Epithelial cell of prostate (primary cell): ENCODE measurements at places on chromosomes 13 and 19.

GRCh38 chr19:38836159-38836982, 4.8 kb upstream of the ECH1 start:
- DNase-seq = no peak

DNA sequence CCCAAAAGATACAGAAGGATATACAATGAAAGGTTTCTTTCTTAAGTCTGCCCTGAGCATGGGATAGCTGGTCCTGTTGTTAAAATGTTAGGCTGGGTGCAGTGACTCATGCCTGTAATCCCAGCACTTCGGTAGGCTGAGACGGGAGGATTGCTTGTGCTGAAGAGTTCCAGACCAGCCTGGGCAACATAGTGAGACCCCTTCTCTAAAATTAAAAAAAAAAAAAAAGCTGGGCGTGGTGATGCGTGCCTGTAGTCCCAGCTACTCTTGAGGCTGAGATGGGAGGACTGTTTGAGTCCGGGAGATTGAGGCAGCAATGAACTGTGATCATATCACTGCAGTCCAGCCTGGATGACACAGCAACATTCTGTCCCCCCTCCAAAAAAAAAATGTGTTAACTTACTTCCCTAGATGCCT, 52.5 kb upstream of the SHKBP1 start:
- DNase-seq = no peak

DNA sequence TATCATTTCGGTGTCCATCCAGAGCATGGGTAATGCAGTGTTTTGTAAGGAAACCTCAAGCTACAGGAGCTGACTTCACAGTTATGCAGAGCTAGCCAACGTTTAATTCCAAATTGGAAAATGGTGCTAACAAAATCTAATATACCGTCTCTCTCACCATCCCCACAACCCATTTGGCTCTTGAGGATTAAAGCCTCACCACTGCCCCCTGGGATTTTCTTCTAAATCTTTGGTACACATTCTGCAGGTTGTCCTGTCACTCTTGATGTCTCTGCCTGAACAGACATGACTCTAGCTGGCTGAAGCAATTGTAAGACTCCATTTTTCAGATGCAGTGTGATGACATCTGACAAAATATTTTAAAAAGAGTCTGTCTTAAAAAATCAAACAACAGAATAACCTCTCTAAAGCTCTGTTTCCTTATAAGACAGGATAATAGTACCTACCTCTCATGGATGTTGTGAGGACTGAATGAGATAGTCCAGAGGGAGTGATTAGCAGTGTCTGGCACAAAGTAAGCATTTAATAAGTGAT, 451.8 kb downstream of the SUCLA2 start:
- DNase-seq = no peak

GRCh38 chr13:23984546-23984945, 87.2 kb upstream of the C1QTNF9B start:
- DNase-seq = no peak

DNA sequence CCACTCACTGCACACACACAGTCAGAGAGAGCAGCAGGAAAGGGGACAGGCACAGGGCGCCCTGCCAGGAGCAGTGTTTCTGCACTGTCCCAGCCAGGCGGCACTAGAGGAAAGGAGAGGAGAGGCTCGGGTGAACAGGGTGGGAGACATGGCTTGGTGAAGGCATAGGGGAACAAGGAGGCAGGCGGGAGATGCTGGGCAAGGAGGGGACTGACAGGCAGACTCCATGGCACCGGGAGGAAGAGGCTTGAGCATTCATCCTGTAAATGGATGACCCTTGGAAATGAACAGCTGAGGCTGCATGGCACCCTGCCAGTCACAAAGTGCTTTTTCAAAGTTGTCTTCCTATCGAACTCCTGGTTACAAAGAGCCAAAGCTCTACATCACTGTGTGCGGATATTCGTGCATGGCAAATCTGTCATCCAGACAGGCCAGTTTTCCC, 22.4 kb downstream of the MED26 start:
- DNase-seq = no peak

DNA sequence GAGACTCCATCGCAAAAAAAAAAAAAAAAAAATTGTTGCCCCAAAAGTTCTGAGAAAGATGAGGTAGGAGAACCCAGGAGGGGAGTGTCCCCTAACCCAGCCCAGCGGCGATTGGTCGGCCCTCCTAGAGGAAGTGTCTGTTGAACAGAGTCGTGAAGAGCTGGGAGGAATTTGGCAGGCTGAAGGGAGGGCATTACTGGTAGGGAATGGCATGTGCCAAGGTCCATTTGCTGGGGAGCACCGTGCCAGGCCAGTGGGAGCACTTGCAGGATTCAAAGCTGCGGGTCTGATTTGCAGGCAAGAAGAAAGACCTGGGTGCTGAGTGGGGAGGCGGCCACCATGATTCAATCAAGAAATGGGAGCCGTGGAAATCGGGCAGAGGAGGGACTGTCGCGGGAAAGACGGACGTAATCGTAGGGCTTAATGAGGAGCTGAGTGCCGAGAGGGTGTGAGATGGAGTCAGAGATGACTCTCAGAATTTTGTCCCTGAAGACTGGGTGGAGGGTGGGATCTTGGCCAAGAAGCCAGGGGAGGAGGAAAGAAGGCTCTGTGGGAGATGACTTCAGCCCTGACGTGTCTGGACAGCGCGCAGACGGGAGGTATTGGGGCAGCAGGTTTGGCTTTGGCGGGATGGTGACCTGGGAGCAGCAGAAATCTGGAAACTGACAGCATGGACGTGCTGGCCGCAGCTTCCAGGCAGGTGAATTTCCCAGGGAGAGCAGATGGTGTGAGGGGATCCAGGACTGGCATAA, 15.4 kb downstream of the CERS4 start:
- DNase-seq = peak; percentile 34

DNA sequence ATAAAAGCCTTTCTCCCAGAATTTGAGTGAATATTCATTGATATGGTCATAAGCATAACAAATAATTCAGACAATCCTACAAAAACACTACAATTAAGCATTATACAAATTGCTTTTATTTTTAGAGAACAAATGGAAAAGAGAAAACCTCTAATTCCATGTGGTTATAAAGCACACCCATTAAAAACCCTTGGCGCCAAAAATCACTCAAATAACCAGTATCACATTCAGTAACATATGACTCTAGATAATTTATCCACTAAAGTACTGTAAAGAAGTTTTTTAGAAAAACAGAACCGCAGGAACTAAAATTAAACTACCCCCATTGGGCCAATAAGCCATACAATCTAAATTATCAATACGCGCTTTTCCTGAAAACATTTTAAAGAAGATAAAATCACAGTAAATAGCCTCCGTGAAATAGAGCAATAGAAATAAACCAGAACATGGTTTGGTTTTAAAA, 569 bp downstream of the LCP1 start:
- DNase-seq = no peak

DNA sequence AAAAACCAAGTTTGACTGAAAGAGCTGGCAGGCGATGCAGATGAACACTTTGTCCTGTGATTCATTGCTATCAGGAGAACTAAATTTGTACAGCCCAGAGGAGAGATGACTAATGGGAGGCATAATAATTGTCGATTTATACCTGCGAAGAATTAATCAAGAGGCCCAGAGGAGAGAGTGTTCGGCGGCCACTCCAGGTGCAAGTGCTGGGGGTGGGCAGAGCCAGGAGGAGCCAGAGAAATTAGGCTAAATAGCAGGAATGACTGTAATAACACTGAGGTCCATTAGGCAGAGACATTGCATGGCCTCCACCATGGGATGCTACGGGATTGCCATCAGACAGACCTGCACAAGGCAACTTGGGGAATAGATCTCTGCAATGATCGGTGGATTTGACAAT, 107.7 kb upstream of the UQCRFS1 start:
- DNase-seq = no peak

DNA sequence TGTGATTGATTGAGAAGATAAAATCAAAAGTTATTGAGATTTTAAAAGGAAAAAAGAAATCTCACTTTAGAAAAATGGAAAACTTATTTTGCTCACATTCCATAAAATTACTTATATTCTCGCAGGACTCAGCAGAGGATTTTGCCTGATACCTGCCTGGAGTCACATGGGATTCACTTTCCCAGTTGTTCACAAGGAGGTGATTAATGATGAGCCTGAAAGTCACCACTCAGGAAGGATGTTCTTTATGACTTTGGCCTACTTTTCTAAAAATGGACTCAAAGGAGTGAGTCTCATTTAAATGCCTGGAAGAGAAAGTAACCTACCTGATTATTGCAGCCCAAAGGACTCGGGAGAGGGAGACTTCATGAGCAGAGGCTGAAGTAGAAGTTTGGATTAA, 34.5 kb upstream of the FAM216B start:
- DNase-seq = no peak

- DNase-seq = peak; percentile 58
Observed at GRCh38 chr13:94345374-94346195, 133.9 kb downstream of the DCT start.

GRCh38 chr19:39405261-39405957, 1.2 kb upstream of the ZFP36 start:
- DNase-seq = no peak

- no peak for DNase-seq
Observed at GRCh38 chr19:39246951-39247669, 1.5 kb downstream of the IFNL4 start.

- no peak for DNase-seq
Observed at GRCh38 chr19:19461671-19462622, 53.4 kb downstream of the TSSK6 start.

DNA sequence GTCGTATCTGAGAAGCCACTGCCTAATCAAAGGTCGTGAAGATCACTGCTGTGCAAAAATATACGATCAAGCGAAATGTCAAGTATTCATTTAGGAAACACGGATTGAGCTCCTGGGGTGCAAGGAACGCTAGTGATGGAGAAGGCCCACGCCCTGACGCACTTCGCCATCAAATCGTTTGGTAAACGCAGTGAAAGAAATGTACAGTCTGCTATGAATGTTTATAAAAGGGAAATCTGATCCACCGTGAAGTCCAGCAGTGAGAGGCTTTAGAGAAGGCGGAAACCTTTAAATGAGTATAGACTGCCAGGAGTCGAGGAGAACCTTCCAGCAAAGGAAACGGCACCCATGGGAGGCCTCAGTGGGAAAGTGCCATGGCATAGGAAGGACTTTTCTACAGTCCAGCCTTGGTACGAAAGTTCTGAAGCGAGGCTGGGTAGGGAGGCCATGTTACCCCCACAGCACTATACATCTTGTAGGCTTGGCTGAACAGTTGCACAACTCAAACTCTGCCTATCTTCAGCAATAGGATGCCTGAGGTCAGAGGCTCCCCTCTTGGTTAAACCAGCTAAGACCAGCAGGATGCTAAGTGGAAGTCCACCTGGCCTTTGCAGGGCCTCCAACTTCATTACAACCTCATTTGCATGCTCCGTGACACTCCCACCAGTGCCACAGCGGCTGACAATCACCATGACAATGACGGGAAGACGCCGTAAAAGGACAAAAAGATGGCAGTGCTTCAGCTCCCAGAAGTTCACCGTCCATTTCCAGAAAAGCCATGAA, 20.4 kb downstream of the PCID2 start:
- DNase-seq = no peak

GRCh38 chr13:45142440-45143345, 22.4 kb downstream of the GTF2F2 start:
- no peak for DNase-seq

- DNase-seq = no peak
Observed at GRCh38 chr13:77554069-77554468, 18.6 kb downstream of the SCEL start.

GRCh38 chr19:38274739-38275138, 10.4 kb downstream of the SPINT2 start:
- no peak for DNase-seq

GRCh38 chr19:960020-960419, 24.1 kb upstream of the WDR18 start:
- DNase-seq = no peak

DNA sequence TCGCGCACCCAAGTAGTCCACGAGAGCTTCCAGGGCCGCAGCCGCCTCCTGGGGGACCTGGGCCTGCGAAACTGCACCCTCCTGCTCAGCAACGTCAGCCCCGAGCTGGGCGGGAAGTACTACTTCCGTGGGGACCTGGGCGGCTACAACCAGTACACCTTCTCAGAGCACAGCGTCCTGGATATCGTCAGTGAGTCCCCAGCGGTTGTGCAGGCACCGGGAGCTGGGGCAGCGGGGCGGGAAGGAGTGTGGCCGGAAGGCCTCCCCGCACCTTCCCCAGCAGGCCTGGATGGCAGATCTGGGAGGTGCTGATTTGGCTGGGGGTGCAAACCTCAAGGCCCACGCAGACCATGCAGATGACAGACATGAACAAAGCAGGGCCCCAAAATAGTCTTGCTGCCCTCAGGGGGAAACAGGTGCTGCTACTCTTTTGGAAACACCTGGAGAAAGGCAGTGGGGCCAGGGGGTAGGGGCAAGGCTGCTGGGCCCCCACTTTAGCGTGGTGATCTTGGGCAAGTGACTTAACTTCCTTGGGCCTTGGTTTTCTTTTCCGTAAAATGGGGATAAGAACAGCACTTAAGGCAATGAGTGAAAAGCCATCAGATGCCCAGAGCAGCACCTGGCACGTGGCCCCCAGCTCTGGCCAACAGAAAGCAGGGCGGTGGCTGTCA, 4.0 kb downstream of the MAG start:
- no peak for DNase-seq

DNA sequence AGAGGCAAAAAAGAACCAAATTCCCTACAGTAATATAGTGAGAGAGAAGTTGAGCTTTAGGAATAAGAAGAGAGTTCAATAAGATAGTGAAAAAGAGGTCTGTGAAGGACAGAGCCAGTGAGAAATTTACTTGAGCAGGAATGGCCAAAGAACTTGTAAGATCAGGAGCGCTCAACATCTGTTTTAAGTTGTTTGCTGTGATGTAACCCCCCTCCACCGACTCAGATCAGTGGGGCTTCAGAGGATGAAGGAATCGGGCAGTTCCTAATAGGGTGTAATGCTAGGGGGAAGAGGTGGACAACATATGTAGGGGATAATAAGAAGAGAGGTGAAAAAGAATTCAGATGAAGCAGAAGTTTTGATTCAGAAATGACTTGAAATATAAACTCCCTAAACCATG, 85.3 kb upstream of the FNDC3A start:
- no peak for DNase-seq
